GM04503 (cell line): ENCODE measurements at places on chromosomes 11 and 22.

GRCh38 chr22:20641198-20641892 is 132.6 kb upstream of the SERPIND1 start:
- no peak for DNase-seq

DNA sequence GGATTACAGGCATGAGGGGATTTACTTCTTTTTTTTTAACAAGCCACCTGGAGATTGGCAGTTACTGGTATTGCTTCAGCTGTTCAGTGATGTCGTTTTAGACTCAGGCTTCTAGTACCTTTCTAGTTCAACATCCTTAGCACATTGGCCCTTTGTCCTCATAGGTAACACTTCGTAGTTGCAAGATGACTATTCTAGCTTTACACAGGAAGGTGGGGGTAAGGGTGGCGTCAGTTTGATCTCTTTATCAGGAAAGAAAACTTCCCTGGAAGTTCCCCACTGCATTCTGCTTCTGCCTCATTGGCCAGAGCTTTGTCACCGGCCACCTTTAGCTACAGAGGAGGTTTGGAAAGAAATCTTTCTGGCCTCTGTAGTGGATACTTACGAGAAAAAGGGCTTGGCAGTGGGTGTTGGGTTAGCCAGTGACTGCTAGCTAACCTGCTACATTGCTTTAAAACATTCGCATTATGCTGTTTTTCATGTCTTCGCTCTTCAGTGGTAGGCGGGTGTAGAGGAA is 40.7 kb downstream of the SFI1 start:
- no peak for DNase-seq

DNA sequence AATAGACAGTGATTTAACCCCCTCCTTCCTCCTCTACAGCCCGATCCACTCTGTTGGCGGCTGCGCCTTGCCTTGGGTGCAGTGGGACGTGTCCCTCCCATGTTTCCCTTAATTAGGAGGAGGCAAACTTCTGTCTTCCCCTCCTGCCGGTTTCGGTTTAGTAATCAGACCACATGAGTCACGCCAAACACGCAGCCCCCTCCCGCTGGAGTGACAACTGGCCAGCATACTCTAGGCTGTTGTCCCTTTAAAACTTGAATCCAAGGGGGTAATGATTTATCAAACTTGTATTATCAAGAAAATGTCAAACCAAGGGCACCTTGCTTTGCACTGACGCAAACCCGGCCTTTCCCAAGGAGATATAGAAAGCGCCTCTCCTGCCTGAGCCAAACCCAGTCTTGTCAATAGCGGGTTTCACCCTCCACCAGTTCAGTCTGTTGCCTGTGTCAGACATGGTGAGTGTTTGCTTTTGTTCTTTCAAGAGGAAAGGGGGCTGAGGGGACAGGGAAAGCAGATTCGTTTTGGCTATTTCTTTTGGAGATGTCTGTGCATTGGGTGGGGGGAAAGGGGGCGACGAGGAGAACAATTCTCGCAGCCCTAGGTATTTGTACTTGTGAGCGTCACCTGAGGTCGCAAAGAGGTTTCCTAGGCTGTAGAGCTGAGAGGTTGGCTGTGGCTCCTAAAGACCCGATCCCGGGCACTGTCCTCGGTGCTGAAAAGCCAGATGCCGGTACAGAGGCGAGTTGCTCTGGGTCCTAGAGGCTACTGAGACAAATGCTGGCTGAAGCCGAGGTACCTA is at the start of gene SLC6A5:
Gene SLC6A5 (plus strand): TSS at position 388 of the 799 bp plus-strand sequence. CDS start 65 bp downstream, at position 453.
- DNase-seq, result no peak

DNA sequence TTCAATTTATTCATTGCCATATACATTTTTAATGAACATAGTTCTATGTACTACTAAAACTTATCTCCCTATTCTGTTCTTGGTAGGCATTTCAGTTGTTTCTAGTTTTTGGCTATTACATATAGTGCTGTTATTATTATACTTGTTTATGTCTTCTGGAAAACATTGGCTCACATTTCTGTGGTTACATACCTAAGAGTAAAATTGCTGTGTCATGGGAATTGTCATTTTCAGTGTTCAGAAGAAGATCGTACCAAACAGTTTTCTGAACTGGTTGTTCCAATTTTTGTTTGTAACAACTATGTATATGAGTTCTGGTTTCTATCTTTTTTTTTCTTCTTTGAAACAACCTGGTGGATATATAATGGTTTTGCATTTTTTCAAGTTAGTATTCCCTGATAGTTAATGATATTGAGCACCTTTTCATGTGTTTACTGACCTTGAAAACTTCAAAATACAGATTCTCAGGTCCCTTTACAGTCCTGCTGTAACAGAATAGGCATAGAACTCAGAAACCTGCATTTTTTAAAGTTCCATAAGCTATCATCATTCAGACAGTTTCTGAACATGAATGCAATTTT is 230.7 kb downstream of the JRKL start:
- DNase-seq, result no peak

DNA sequence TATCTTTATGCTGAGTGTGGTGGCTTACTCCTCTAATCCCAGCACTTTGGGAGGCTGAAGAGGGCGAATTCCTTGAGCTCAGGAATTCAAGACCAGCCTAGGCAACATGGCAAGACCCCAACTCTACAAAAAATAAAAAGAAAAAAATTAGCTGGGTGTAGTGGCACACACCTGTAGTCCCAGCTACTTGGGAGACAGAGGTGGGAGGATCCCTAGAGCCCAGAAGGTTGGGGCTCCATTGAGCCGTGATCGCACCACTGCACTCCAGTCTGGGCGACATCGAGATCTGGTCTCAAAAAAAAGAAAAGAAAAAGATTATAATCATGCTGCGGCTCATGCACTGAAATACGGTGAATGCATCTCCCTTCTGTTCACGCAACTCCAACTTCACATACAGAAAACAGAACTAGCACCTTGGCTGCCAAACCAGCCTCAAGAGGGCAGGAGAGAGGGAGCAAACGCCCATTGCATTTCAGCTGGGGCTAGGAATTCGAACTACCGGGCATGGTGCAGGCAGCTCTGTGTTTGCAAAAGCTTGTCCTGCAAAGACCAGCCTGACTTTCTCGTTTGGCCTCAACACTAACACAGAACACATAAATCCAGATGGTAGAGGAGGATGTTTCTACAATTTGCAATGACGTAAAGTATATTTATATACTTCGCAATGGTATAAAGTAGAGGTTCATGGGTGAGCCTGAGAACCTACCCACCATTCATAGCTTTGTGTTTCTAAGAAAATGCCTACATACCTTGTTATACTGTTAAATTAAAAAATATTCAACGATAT is 6.3 kb upstream of the SYNGR1 start:
- DNase-seq, result no peak

DNA sequence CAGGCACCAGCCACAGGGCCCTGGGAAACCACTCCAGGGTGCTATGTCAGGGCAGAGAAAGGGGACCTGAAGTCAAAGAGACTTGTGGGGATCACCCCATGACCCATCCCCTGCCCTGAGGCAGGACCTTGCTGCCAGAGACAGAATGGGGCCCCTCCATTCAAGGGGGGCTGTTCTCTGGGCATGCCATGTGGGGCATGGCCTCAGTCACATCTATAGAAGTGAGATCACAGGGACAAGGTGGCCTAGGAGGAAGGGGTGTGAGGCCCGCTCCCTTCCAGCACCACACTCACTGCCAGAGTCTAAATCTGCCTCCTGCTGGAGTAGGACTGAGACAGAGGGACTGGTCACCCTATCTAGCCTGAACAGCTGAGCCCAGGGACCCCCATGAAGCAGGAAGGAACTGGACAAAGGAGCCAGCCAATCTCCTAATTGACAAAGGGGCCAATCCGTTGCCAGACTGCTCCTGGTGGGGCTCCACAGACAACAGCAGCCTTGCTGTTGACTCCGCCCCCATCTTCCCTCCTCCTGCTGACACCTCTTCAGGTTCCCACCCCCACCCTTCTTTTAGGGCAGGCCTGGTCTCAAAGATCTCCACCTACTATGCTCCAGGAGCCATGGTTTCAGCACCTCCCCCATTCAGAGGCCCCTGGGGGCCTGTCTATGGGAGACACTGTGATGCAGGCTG is 26.0 kb downstream of the NEAT1 start:
- peak; percentile 44 for DNase-seq

DNA sequence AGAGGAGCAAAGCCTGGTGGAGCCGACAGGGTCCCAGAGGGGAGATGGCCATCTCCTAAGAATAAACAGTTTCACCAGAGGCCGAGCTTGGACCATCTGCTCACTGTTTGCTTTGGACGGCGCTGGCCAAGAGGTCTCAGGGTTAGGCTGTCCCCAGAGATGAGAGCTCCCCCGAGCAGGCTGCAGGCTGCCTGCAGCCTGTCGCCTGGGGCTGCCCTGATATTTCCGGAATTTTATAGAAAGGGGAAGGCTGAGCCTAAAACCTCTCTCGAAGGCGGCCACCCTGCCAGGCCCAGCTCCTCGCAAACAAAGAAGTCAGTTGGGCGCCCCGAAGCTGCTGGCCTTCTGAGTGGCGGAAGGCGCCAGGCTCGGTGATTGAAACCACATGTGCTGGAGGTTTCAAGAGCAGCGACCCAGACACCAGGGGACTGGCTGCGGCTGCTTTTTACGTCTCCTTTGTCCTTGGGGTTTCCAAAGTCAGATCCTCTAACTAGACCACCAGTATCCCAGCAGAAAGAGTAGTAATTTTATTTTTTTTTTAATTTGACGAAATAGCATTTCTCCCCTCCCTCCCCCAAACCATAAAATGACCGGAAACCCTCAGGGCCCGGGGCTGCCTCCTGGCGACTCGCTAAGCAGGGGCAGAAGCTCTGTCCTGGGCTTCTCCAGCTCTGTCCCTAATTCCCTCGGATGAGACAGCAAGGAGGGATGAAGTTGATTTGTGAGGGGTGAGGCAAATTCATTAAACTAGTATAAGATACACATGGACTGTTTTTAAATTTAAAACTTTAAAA is 57.4 kb downstream of the CLMP start:
- peak; percentile 70 for DNase-seq

DNA sequence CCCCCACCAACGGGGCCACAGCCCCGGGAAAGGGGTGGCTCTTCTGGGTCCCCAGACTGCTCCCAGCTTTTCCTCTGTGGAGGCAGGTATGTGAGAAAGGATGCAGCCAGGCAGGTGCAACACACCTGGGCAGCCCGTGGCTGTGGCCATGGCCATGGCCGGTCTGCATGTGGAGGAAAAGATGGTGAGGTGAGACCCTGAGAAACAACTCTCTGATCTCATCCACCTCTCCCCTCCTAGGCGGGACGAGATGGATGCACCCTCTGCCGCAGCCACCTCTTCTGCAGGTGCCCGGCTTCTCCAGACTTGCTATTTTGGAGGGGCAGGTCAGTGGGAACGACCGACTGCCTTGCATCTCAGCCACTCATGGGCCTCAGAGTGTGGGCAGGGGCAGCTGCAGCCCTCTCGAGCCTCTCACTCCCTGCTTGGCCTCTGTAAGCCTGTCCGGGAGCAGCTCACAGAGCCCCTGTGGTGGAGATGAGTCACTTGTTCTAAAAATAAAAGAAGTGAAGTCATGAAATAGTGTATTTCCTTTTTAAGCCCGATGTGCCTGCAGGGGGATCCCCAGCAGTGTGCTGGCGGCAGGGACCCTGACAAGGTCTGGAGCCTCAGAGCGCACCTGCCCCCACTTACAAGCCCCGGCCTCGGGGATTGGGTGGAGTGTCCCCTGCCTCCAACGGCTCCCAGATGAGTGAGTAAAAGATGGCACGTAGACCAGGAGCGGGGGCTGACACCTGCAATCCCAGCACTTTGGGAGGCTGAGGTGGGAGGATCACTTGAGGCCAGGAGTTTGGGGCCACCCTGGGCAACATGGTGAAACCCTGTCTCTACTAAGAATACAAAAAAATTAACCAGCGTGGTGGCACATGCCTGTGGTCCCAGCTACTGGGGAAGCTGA is 10.7 kb downstream of the SMIM38 start:
- DNase-seq, result peak; percentile 38

DNA sequence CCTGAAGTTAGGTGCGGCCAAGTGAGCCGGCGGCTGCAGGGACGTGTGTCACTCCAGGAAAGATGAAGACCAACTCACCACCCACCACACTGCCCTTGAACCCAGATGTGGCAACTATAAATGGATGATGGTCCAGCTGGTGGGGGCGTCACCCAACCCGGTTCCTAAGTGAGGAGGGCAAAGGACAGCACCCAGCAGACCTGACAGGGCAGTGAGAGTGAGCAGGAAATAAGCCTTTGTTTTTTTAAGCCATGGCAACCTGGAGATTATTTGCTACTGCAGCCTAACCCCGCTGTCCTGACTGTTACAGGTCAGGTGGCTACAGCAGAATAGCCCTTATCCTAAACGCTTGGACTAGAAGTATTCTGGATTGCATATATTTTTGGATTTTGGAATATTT is 228.9 kb downstream of the CTTN start:
- no peak for DNase-seq

- no peak for DNase-seq
Measured at GRCh38 chr22:22907551-22908494, 20.2 kb downstream of the IGLL5 start.

- no peak for DNase-seq
Measured at GRCh38 chr11:108221911-108222573, 396 bp downstream of the NPAT start.

DNA sequence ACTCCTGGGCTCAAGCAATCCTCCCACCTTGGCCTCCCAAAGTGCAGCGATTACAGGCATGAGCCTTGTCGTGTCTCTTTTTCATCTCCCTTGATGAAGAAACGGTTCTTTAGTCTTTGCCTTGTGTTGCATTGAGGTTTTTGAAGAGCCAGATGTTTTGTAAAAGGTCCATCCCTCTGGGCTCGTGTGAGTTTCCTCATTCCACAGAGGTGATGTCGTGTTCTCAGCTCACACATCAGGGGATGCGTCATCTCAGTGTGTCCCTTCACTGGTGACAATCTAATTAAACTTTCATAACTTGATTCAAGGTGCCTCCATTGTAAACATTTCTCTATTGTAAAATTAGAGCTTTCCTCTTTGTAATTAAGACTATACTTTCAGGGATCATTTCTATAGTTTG is 29.7 kb upstream of the TEF start:
- DNase-seq, result peak; percentile 58

DNA sequence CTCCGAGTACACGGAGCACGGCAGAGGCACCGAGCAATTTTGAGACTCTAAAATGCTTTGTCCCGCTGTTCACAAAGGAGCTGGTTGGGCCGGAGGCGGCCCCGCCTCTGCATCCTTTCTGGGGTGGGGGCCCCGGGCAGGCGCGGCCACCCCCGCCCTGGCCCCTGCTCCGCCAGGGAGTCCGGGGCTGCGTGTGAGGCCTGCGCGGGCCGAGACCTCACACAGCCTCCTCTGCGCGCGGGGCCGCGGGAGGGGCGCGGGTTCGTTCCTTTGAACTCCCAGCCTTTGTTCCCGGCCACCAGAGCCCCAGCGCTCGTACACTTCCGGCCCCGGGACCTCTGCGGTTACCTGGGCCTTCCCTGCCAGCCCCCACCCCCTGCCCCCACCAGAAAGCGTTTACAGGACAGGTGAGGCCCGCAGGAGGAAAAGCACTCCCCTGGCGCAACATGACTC is 1.6 kb downstream of the FGF19 start:
- DNase-seq, result no peak

DNA sequence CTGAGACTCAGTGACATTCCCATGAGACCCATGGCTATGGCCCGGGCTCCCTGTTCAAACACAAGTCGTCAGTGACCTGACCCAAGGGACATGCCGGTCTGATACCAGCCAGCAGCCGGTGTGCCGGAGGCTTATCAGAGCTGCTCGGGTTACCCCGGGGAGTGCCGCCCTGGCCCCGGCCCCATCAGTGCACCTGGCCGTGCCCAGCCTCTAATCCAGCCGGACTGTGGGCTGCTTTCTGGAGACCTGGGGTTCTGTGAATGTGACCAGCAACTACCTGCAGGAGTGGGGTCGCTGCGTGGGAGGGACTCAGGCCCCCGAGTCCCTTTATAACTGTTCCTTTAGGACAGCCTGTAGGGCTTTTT is 52.7 kb downstream of the LINC01488 start:
- no peak for DNase-seq
